ENCODE measurements at places on chromosomes 4 and X.

DNA sequence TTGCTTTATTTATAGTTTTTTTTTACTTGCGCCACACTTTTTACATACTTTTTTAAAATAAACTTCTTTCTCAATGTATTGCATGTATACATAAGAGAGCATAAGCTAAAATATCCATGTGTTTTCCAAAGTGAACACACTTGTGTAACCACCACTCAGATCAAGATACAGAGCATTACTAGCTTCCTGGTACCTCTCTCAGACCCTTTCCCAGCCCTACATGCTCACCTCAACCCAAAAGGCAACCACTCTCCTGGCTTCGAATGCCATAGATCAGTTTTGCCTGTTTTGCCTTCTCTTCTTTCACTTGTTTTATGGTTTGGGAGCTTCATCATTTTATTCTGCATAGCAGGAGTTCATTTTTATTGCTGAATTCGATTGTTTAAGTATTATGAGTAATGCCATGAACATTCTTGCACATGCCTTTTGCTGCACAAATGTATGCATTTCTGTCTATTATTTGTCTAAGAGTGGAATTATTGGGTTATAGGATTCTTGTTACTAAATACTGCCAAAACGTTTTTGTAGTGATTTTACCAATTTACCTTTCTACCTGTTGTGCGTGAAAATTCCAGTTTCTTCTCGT is 45.9 kb upstream of the NUDT6 start:
- DNase-seq = peak; percentile 49

DNA sequence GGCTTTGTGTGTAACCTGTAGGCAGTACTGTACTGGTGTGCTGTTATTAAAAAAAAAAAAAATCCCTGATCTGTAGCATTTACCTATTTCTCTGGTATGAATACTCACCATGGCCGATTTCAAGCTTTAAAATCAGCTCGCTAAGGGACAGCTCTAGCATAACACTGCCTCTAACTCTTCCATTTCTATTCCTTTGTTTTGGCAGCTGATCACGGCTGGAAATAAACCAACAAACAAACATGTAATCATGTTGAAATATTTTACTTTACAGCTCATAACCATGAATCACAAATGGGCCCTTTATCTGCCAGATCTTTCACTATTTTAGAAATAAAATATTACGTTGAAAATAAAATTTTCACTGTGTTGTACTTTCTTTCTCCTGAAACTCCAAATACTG is 60.5 kb upstream of the IL15 start:
- no peak for DNase-seq

DNA sequence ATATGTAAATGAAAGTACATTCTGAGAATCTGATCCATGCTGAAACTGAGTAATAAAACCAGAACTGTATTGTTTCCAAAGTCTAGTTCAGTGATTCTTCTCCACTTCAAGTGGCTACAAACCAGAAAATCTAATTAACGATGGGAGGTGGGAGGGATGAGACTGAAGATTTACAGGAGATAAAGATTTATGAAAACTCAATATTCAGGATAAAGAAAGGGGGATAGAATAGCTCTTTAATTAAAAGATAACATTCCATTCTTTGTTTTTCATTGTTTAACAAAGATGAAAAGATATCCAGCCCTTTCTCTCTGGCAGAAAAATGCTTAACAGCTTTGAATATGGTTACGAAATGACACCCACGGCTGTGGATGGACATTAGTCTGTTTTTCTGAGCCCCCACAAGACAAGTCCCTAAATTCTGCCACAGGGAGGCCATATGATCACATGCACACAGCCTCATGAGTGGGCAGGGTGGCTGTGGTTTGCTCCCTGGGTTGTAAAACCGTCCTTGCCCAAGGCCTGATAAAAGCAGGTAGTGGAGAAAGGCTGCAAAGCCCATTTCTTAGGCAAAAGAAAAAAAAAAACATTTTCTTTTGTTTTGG is 36.4 kb downstream of the TMEM150C start:
- DNase-seq = no peak

DNA sequence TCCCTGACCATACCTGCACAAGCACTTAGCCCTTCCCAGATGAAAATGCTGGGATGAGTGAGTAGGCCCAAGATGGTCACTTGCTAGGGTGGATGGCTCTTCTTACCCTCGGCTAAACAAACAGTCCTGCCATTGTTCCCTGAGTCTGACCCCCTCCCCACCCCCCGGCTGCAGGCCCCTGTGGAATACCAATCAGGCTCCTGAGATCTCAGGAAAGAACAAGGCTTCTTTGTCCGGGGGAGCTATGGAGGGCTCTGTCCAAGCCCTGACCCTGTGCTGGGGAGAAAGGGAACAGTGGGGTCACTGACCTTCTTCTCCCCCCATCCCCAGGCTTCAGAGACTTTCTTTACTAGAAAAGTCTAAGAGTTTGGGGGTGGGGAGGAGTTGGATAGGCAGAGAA is 6.0 kb downstream of the PLP1 start:
- no peak for DNase-seq

DNA sequence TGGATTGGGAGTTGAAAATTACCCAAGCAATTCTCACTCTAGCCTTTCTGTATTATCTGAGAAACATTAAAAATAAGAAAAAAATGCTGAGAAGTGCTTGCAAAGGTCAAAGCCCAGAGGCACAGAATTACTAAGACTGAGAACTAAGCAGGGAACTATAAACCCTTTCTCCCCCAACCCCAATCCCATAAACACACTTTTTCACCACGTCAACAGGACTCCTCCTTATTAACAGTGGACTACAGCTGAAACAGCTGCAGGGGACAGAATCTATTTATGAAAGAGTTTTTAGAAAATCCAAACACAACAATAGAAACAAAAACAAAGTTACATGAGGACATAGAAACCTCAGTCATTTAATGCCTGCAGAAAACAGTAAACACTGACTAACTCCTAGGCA is 984.1 kb downstream of the TRAM1L1 start:
- DNase-seq = no peak

- no peak for DNase-seq
Observed at GRCh38 chr4:67918428-67918827, 34.6 kb upstream of the TMPRSS11D start.

DNA sequence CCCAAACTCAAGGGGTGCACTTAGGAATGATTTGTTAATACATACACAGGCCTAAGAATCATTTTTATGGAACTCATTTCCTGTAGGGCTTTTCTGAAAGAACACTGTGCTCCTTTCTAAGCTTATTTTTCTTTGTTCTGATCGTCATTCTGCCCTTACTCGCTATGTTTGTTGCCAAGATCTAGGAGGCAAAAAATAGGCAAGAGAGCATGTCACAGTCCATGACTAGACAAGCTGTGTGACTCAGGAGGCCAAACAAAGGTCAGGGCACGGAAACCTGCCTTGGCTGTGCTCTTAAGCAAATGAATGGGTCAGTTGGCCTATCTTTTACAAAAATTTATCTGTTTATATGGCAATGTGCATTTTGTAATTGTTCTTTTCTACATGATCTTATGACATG is 42.5 kb upstream of the C1GALT1C1 start:
- no peak for DNase-seq

- no peak for DNase-seq
Observed at GRCh38 chr4:15233626-15234025, 194.2 kb upstream of the C1QTNF7 start.

GRCh38 chrX:36310136-36310535 is 390.6 kb downstream of the CFAP47 start:
- DNase-seq = no peak

- no peak for DNase-seq
Observed at GRCh38 chr4:85725721-85726170, 250.8 kb downstream of the ARHGAP24 start.

DNA sequence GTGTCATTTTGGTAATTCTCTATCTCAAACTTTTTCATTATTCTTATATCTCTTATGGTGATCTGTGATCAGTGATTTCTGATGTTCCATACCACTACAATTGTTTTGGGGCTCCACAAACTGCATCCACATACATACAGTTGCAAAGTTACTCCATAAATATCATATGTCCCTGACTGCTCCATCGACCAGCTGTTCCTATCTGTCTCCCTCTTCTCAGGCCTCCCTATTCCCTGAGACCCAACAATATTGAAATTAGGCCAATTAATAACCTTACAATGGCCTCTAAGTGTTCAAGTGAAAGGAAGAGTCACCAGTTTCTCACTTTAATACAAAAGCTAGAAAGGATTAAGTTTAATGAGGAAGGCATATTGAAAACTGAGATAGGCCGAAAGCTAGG is 108.7 kb downstream of the ANAPC10 start:
- no peak for DNase-seq

- DNase-seq = no peak
Observed at GRCh38 chrX:140572724-140573123, 67.9 kb upstream of the SOX3 start.

DNA sequence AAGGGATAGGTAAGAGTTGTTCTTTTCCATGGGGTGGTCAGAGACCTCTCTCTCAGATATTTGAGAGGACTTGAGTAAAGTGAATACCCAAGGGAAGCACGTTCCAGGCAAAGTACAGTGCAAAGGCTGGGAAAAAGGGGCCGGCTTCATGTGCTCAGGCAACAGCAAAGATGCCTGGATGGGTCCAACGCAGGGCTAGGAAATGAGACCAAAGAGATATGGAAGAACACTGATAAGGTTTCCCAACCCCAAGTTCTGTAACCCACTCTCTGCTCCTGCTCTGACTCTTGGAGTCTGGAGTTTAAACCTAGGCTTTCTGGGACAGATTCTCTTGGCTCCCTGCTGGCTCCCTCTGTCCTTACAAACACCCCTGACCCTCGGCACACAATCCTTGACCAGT is 36.2 kb upstream of the PROM1 start:
- no peak for DNase-seq

DNA sequence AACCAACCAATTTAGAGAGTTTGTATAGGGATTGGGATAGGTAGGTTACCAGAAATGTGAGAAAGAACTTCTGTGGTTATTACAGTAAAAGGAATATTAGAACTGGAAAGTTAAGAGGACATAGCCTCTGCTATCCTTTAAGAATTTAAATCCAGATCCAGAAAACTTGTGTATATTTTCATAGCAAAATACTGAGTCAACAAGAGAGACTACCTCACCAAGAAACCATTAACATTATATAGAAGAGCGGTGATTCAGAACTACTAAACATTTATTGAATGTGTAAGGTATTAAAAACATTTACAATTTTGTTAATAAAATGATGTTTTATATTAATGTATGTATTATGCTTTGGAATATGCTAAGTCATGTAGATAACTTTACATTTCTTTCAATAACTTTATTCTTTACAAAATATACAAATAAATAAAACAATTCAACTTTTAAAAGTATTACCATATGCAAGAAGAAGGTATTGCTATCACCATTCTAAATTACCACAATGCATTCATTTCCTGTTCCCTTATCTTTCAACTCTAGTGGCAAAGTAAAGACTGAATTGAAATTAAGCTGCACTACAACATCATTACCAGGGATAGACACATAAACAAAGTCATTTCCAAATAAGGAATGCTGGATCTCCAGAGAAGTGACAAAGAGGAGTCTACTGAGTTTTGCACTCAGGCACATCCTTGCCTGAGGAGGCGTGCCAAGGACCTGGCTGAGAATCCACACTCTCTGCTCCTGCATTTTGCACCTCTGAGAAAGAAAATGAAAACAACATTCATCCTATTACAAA is 6.1 kb upstream of the BDH2 start:
- DNase-seq = no peak

DNA sequence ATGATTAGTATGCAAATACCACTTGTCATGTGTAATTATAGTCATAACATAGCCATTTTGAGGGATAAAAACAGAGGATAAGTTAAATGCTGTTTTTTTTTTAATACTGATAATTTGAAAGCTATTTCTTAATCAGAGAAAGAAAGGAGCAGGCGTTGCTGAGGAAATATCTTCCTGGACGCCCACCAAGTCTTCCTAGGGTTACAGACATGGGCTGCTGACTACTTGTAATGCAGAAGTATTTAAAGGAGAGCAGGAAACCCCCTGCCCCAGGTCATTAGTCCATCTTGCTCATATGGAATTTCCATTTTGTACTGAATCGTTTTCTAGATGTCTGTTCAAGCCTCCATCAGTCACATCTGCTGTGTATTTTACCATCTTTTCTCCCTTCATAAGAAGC is 176.2 kb downstream of the ADGRL3 start:
- no peak for DNase-seq

DNA sequence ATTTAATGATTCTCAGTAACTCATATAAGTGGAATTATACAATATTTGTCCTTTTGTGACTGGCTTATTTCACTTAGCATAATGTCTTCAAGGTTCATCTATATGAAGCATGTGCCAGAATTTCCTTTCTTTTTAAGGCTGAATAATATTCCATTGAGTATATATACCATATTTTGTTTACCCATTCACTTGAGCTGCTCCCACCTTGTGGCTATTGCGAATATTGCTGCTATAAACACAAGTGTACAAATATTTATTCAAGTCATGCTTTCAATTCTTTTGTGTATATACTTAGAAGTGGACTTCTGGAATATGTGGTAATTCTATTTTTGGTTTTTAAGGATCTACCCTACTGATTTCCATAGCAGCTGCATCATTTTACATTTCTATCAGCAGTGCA is 219.1 kb downstream of the MID1 start:
- no peak for DNase-seq

GRCh38 chrX:12996934-12997435 is 22.1 kb downstream of the TMSB4X start:
- no peak for DNase-seq

DNA sequence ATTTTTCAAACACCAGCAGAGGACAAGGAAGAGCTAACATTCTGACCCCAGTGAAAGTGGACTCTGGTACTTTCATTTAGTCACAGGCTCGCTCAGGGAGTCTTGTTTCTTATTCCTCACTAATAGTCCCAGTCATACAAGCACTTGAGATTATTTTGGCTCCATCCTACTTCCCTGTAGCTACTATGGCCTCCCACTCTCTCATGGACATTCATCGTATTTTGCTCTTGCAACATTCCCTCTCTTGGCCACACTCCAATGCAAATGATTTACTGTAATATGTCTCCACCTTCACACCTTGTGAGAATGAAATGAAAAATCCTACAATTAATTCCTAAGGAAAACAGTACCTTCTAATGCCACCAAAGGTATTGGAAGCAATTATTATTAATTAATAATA is 21.3 kb downstream of the PLRG1 start:
- DNase-seq = no peak

DNA sequence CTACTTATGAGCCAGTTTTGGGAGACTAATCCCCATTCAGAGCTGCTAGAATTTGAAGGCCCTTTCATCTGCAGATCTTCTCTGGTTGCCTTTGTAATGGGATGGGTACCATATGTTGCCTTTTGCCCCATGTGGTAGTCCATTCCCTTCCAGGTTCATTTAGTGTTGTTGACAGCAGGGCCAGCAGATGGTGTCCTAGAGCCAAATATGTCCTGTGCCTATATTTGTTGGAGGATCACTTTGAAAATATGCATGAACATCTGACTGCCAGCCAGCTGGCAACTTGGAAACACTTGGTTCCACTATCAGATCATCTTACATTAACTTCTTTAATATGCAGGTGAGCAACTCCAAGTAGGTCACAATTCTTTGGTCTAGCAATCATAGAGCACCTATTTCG is 30.4 kb downstream of the CFAP299 start:
- DNase-seq = peak; percentile 46

GRCh38 chrX:30592831-30593230 is 15.3 kb upstream of the TASL start:
- no peak for DNase-seq

Measured in fibroblast of skin of left quadriceps (primary cell).